Temporal lobe (tissue), 4 donors: ENCODE measurements at places on chromosomes 2 and 18. TPM values are rescaled to one million over a fixed set of nuclear protein-coding genes. Genes with fewer than 3 reads are reported as not detected.

Gene PLCD4
- 0.25 TPM for total RNA-seq

Gene SLC40A1
- 18.4 TPM for total RNA-seq

Gene ALPG
- not detected for total RNA-seq

Gene IL1RL2
- 0.74 TPM for total RNA-seq

Gene PXDN
- 22.1 TPM for total RNA-seq

Gene WDCP
- 17.7 TPM for total RNA-seq
